ENCODE measurements at places on chromosomes 11 and 22.

GRCh38 chr22:32533265-32534111 is 58.9 kb downstream of the FBXO7 start:
- DNase-seq, result no peak
- no peak overlapping the region for H3K4me3 ChIP-seq
- no peaks in the 10 kb centered on the region for H3K27me3 ChIP-seq
- peak overlapping the region; percentile 64 for H3K27ac ChIP-seq

GRCh38 chr11:35214792-35215193 is 75.8 kb downstream of the CD44 start:
- no peak for DNase-seq
- peak overlapping the region; percentile 31 for H3K27ac ChIP-seq
- H3K4me3 ChIP-seq, result no peak overlapping the region
- peaks cover 51% of the 10 kb centered on the region for H3K36me3 ChIP-seq
- no peaks in the 10 kb centered on the region for H3K27me3 ChIP-seq

DNA sequence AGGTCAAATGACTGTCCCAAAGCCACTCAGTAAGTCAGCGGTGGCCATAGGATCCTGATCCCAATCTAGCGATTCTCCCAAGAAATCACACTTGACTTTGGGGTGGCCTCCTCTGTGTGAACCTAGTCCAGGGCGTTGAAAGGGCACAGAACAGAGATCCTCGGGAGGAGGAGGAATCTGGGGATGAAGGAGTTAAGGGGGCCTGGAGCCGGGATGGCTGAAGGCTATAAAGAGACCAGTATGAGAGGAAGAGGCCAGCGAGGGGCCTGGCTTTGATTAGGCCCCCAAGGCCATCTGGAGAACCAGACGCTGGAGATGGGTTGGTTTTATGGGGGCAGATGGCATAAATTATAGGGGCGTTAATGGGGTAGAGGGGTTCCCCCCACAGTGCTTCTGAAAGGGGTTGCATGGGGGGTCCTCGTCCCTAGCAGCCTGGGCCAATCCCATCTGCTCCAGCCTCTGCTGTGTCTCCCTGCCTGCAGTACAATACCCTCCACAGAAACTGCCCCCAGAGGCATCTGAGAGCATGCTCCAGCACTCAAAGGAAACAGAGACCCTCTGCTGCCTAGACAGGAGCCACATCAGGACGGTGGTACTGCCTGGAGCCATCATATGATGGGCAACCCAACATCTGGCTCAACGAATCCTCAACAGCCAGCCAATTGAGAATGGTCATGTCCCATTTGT is 35.2 kb upstream of the TRIM29 start:
- H3K27ac ChIP-seq, result peak overlapping the region; percentile 34
- no peaks in the 10 kb centered on the region for H3K27me3 ChIP-seq
- no peaks in the 10 kb centered on the region for H3K36me3 ChIP-seq
- peaks cover 36% of the 10 kb centered on the region for H3K4me1 ChIP-seq

- no peak for DNase-seq
- H3K36me3 ChIP-seq, result no peaks in the 10 kb centered on the region
- no peak overlapping the region for H3K4me3 ChIP-seq
- H3K27me3 ChIP-seq, result no peaks in the 10 kb centered on the region
- no peak overlapping the region for H3K27ac ChIP-seq
Measured at GRCh38 chr22:46865052-46865434, 102.6 kb downstream of the TBC1D22A start.

- no peak overlapping the region for H3K4me3 ChIP-seq
- DNase-seq, result no peak
- peaks cover 11% of the 10 kb centered on the region for H3K4me1 ChIP-seq
- H3K36me3 ChIP-seq, result no peaks in the 10 kb centered on the region
- H3K27me3 ChIP-seq, result no peaks in the 10 kb centered on the region
- no peak overlapping the region for H3K27ac ChIP-seq
Measured at GRCh38 chr11:126149759-126150625, 61.5 kb downstream of the RPUSD4 start.

- no peaks in the 10 kb centered on the region for H3K27me3 ChIP-seq
- DNase-seq, result no peak
- no peak overlapping the region for H3K4me3 ChIP-seq
- H3K36me3 ChIP-seq, result no peaks in the 10 kb centered on the region
- no peak overlapping the region for H3K27ac ChIP-seq
Measured at GRCh38 chr11:116267146-116267545, 505.6 kb downstream of the BUD13 start.

- no peak for DNase-seq
- no peaks in the 10 kb centered on the region for H3K4me1 ChIP-seq
- H3K4me3 ChIP-seq, result no peak overlapping the region
- no peak overlapping the region for H3K27ac ChIP-seq
- H3K36me3 ChIP-seq, result no peaks in the 10 kb centered on the region
Measured at GRCh38 chr11:95764267-95764898, 25.2 kb downstream of the FAM76B start.

- no peaks in the 10 kb centered on the region for H3K27me3 ChIP-seq
- no peak for DNase-seq
- no peak overlapping the region for H3K27ac ChIP-seq
- no peaks in the 10 kb centered on the region for H3K36me3 ChIP-seq
- no peaks in the 10 kb centered on the region for H3K4me1 ChIP-seq
Measured at GRCh38 chr11:13119361-13119760, 110.2 kb downstream of the RASSF10 start.

GRCh38 chr11:123740787-123741158 is 687 bp downstream of the ZNF202 start:
- peak overlapping the region; percentile 63 for H3K4me3 ChIP-seq
- peaks cover 23% of the 10 kb centered on the region for H3K4me1 ChIP-seq
- H3K36me3 ChIP-seq, result no peaks in the 10 kb centered on the region
- no peak for DNase-seq
- H3K27ac ChIP-seq, result peak overlapping the region; percentile 75

All from vagina (tissue), 2 donors.